Skin of body (tissue), 3 donors: ENCODE measurements at places on chromosomes 4 and X.
A peak's percentile ranks its signal among the peaks of the same experiment; 100 is the strongest.

DNA sequence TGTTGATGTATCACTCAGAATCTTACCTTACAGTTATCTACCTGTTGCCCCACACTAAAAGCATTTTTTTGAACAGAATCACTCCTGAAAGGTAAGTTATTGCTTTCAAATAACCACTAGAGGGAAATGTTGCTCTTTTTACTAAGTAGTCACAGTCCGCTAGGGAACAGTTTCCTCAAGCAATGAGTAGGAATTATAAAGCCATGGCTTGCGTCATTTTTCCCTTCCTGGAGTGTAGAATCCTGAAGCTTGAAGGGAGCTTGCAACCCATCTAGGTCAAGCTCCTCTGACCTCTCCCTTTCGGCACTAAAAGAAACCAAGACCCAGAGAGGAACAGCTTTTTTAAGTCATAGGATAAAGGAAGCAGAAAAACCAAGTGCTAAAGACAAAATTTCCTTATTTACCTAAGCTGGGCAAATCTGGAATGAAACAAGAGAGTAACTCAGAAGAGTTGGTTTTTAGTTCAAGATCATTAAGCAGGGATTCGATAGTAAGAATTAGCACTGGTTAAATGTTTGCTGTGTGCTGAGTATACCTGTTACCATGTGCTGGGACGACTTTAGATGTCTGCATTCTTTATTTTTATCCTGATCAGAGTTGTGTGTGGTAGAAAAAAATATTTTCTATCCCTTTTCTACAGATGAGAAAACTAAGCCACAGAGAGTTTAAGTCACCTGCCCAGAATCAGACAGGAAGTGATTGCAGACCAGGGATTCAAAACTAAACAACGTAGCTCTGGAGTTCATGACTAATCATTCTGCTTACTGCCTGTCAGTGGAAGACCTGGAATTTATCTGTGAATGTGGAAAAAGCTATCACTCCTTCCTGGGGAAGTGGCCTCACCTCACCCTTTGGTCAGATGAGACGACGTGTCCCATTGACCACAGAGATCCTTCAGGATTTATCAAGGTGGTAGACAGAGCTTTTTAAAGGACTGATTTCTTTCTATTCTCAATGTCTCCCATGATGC, 631.5 kb downstream of the RAB28 start:
- DNase-seq: peak; percentile 52

DNA sequence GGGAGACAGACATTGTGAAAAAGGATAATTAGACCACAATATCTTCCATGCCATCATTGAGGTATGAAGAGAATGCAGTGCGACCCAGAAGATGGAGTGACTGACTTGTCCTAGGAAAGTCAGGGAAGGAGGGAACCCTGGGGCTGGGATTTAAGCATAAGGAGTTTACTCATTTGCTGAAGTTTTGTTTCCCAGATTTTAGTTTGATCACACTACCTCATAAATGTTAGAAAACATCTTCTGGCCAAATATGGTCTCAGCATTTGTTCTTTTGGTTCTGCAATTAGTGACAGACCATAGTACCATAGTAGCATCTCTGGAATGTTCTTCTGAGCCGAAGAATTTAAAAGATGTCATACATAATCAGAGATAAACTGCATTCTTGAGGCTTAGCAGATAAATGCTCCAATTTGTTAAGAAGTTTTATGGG, 96.5 kb upstream of the PGRMC2 start:
- DNase-seq: no peak

DNA sequence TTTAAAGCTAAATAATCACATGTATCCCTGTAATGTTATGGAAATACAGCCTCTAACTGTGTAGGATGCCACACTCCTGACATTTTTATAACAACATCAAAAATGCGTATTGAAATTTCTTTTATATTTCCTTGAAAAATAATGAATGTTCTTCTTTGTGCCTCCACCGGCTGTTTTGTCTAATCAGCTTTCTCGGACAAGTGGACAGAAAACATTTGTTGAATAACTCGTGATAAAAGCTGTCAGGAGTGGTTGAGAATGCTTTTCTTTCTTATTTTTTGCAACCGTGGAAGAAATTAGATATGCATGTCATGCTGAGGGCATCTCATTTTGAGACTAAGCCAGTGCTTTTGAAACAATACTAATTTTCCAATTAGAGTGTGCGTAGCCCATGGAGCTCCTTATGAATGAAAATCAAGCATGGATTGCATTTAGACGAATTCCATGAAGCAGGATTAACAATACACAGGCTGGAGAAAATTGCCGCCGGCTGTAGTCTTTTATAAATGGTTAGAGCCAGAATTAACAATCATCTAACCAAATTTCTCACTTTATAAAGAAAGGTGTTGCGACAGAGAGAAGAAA, 614.5 kb upstream of the LCORL start:
- DNase-seq: no peak

GRCh38 chr4:73743795-73744194, 3.4 kb downstream of the CXCL8 start:
- DNase-seq: no peak

- peak; percentile 59 for DNase-seq
These were observed 19.8 kb upstream of the PPP1R2C start for GRCh38 chrX:42797651-42798269.

DNA sequence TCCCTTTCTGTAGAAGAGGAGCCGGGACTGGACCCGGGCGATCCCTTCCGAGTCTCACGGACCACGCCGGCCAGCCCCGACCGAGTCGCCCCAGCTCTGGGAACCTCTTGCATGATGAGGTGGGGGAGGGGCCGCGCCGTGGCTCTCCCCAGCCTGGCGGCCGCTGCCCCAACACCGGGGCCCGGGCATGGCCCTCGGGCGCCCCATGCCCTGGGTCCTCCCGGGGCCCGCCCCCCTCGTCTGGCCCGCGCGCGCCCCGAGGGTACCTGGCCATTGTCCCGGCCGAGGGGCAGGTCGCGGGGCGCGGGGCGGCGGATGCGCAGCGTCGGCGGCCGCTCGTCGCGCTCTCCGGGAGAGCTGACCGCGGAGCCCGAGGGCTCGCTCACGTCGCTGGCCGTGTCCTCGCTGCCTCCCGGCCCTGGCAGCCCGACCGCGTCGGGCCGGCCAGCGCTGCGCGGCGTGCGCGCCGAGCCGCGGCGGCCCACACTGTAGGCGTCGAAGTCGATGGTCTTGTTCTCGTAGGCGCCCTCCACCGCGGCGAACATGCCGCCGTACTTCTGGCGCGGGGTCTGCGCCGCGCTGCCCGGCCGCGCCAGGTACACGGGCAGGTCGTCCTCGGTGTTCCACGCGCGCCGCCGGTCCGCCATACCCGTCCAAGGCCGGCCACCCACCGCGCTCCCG, 423 bp downstream of the CRMP1 start:
- DNase-seq: no peak

DNA sequence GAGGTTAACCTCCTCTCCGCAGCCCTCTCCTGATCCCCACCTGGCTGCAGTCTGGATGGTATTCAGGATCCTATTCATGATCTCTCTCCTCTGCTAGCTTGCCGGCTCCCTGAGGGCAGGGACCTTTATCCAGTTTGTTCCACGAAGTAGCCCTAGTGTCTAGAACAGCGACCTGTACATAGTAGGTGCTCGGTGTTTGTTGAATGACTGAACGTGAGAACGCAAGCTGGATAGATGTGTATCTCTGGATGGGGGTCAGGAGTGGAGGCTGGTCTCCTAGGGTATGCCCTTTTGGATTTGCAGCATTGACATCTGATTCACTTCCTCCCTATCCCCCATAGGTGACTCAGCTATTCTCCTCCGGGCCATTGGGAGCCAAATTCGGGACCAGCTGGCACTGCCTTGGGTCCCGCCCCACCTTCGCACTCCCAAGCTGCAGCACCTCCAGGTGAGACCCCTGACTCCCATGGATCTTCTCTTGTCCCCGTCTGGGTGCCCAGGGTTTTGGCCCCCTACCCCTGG, 7.3 kb downstream of the CCDC22 start:
- DNase-seq: no peak

DNA sequence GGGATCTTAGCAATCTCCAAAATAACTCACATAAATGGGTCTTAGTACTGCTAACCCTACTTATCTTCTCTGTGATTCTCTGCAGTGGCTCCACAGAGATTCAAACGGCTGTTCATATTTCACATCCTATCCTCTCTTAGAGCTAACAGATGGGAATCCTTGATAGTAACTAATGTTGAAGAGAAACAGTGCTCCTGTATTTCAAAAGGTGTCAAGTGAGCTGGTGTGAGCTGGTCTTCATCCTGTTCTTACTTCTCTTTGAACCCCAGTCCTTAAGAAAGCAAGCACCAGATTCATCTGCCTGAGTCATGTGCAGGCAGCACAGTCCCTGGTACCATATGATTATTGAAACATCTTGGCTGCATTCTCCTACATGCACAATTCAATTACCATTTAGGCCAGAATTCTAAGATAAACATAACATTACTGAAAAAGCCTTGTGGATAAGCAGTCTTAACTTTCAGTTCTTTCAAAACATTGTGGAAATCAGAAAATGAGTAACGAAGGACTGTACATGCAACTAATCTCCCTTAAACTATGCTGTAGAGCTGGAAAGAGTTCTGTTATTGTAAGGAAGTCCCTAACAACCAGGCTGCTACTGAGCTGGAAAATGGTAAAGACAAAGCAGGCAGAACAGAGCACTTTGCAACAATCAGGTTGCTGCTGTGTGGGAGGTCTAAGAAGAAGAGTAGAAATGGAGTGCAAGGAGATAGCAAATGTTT, 153.1 kb downstream of the NPNT start:
- no peak for DNase-seq

- DNase-seq: no peak
These were observed 274.4 kb downstream of the DCTD start for GRCh38 chr4:182642831-182643230.

DNA sequence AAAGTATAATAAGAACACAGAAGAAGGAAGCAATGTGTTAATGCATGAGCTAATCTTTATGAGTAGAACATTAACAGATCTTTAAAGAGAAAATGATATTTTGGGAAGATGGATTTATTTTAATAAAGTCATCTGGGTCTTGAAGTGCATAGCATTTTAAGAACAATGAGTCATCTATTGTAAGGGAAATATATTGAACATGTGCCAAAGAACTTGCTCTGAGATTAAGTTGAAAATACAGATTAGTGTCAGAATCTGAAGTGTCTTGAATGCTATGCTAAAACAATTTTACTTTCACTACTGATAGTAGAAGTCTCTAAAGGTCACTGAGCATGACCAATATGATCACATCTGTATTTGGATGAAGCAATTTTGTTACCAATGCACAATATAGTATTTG, 776.7 kb upstream of the GRID2 start:
- no peak for DNase-seq

DNA sequence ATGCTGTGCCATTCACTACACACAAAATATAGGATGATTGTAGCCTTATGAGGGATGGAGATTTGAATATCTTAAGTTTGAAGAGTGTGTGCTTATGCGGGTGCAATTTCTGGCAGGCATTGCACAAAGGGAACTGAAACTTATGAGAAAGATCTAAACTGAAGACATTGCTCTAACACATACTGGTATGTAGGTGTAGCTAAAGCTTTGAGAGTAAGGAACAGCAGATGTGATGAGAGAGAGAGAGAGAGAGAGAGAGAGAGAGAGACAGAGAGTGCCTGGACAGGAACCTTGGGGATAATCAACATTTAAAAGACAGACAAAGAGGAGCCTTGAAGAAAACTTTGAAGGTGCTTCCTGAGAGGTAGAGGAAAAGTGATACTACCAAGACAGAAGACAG, 379.7 kb downstream of the SPRY1 start:
- DNase-seq: no peak

GRCh38 chr4:23219779-23220408, 527.2 kb downstream of the GBA3 start:
- DNase-seq: no peak

DNA sequence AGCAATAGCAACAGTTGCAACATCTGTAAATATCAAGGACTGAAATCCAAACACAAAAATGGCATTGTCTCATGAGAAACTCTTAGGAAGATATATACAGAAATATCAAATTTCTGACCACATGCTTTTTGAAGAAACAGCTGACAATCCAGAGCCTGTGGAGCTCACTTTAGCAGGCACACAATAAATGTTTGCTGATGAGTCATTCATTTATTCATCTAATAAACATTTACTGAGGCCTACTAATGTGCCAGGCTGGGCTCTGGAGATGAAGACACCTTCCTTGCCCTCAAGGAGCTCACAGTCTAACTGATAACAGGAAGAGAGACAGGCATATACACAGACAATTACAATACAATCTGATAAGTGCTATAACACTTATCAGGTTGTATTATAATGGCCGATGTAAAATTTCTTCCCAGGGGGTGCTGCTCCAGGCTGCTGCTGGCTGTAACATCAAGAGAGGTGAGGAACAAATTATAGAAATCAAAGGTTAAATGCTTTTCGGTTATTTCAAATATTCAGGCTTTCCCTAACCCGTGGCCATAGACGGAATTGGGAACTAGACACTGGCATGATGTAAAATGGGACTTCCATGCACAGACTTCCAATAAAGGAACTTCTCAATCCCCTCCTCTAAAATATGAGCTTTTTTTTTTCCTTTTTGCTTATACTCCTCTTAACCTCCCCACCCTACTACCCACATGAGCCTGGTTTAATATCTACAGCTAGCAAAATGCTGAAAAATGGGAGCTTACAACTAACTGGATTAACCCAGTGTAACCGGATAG, 16.8 kb upstream of the ZCCHC13 start:
- no peak for DNase-seq

DNA sequence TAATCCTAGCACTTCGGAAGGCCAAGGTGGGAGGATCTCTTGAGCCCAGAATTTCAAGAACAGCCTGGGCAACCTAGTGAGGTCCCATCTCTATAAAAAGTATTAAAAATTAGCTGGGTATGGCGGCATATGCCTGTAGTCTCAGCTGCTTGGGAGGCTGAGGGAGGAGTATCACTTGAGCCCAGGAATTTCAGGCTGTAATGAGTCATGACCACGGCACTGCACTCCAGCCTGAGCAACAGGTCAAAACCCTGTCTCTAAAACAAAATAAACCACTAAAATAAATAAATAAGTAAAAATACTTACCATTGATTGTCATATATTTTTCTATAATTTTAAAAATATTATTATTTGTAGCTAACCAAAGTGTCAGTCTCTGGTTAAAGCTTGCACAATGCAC, 315.6 kb upstream of the SMIM31 start:
- DNase-seq: no peak

DNA sequence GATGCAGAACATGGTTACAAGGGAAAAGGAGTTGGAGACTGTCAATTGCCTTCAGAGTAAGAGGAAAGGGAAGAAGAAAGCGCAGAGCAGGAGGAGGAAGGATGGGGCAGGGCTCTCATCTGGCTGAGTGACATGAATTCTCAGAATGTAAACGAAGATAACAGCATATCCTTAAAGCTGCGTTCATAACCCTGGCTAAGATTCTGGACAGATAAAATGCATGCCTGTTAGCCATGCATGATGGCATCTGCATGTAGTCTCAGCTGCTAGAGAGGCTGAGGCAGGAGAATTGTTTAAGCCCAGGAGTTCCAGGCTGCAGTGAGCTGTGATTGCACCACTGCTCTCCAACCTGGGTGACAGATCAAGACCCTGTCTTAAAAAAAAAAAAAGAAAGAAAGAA, 493.5 kb upstream of the PRKX start:
- DNase-seq: no peak

GRCh38 chrX:17529151-17529745, 154.2 kb downstream of the NHS start:
- DNase-seq: no peak

GRCh38 chr4:145797278-145797677, 117.3 kb downstream of the C4orf51 start:
- no peak for DNase-seq
